ENCODE measurements at places on chromosomes 12 and 14. TPM values are rescaled to one million over a fixed set of nuclear protein-coding genes. Genes with fewer than 3 reads are reported as not detected.
A peak's percentile ranks its signal among the peaks of the same experiment; 100 is the strongest.

DNA sequence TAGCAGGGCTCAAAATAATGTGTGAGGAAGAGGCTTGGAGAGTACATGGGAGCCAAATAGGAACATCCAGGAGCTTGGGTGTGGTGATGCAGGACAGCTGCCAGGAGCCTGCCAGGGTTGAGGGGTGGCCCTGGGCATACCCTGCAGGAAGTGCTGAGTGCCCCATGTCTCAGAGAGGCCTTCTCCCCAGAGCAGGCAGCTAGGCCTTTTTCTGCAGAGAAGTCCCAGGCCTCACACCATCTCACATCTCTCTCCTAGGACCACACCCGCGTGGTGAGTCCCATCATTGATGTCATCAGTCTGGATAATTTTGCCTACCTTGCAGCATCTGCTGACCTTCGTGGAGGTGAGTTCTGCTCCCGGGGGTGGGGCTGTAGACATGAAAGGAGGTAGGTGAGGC lies 66.9 kb downstream of the ERH start:
- DNase-seq: no peak

- DNase-seq: no peak
Observed at GRCh38 chr14:49310298-49310697, 275.9 kb downstream of the RPS29 start.

DNA sequence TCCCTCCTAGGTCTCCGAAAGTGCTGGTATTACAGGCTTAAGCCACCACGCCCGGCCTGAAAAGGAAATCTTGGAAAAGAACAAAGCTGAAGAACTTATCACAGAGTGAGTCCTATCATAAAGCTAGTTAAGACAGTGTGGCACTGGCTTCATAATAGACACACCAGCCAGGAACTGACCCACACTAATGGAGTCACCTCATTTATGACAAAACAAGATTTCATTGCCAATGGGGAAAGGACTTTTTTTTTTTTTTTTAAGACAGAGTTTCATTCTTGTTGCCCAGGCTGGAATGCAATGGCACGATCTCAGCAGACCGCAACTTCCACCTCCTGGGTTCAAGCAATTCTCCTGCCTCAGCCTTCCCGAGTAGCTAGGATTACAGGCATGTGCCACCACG lies 15.7 kb downstream of the KDM2B start:
- DNase-seq: no peak

DNA sequence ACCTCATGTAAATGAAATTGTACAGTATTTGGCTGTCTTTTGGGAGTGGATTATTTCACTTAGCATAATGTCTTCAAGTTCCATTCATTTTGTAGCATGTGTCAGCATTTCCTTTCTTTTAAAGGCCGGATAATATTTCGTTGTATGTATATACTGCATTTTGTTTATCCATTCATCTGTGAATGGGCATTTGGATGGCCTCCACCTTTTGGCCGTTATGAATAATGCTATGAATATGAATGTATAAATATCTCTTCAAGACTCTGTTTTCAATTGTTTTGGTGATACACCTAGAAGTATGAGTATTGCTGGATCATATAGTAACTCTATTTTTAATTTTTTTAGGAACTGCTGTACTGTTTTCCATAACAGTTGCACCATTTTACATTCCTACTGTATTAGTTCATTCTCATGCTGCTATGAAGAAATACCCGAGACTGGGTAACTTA lies 164.9 kb downstream of the DYRK2 start:
- DNase-seq: no peak

- DNase-seq: no peak
Observed at GRCh38 chr12:118206107-118206412, 70.1 kb downstream of the PEBP1 start.

GRCh38 chr14:53174918-53175317 lies 21.8 kb upstream of the DDHD1 start:
- no peak for DNase-seq

DNA sequence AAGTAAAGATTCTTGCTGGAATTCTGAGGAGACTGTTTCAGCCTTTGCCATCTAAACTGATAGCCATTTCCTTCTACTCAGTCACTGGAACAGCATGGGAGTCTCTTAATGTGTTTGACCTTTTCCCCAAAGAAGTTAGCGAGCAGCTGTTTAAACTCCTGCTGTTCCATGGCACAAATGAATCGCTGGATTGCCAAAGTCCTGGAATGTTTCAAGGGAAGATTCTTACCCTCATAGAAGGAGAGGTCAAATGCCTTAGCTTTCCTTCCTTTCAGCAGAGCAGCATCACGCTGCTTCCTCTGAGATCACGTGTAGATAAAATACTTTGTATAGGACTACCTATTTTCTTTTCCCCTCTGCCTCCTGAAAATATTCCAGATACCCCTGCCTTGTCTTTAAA lies 10.5 kb upstream of the NR2C1 start:
- DNase-seq: no peak

- no peak for DNase-seq
Observed at GRCh38 chr12:33752854-33753253, 269.4 kb upstream of the ALG10 start.

DNA sequence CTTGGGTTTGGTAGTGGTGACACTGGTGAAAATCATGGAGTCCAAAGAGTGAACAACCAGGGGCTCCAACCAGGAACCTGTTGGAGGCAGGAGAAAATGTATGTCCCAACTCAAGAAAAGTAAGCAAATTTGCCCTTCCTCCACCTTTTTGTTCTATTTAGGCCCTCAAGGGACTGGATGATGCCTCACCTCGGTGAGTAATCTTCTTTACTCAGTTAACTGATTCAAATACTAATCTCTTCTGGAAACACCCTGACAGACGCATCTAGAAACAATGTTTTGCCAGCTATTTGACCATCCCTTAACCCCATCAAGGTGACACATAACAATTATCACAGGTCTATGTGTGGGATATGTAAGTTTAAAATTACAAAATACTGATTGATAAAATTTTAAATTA lies 272.4 kb upstream of the FOXG1 start:
- DNase-seq: no peak

- no peak for DNase-seq
Observed at GRCh38 chr14:91153360-91153759, 39.5 kb downstream of the DGLUCY start.

GRCh38 chr14:104937694-104938365 lies 13.2 kb downstream of the PLD4 start:
- DNase-seq: no peak

DNA sequence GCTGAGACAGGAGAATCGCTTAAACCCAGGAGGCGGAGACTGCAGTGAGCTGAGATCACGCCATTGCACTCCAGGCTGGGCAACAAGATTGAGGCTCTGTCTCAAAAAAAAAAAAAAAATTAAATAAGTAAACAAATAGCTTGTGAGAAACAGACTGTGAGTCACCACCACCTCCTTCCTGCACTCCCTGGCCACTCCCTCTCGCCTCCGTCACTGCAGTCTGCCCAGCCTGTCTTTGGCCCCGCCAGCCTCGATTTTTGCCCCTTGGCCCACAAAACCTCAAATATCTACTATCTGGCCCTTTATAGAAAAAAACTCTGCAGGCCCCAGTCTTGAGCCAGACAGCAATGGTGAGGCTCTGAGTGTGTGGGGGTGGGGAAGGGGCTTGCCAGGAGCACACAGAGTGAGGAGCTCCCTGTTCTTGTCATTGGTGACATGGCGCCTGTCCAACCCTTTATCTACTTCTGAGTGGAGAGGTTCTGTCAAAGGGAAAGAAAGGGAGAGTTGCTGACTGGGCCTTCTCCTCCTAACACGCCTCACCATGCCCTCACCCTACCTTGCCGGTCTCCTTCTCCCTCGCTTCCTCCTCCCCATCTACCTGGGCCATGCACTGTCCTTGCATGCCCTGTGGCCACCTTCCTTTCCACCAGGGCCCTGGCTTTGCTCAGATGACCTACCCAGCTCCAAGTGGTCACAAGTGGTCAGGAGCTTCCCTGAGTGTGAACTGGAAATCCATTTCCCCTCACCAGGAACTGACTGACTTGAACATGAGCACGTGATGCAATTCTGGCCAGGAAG lies 22.1 kb downstream of the LGMN start:
- peak; percentile 81 for DNase-seq

DNA sequence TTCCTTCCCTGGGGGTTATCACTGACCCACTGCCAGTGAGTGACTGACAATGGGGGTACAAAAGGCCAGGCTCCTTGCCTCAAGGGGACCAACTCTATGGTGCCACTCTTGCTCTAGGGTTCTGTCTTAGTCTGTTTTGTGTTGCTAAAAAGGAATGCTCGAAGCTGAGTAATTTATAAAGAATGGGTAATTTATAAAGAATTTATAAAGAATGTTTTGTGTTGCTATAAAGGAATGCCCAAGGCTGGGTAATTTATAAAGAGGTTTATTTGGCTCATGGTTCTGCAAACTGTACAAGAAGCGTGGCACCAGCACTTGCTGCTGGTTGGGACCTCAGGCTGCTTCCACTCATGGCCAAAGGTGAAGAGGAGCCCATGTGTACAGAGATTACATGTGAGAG lies 15.8 kb upstream of the RASSF8 start:
- DNase-seq: no peak

- DNase-seq: no peak
Observed at GRCh38 chr14:46381674-46382073, 269.9 kb downstream of the RPL10L start.

- no peak for DNase-seq
Observed at GRCh38 chr12:104360157-104360556, 56.6 kb downstream of the EID3 start.

DNA sequence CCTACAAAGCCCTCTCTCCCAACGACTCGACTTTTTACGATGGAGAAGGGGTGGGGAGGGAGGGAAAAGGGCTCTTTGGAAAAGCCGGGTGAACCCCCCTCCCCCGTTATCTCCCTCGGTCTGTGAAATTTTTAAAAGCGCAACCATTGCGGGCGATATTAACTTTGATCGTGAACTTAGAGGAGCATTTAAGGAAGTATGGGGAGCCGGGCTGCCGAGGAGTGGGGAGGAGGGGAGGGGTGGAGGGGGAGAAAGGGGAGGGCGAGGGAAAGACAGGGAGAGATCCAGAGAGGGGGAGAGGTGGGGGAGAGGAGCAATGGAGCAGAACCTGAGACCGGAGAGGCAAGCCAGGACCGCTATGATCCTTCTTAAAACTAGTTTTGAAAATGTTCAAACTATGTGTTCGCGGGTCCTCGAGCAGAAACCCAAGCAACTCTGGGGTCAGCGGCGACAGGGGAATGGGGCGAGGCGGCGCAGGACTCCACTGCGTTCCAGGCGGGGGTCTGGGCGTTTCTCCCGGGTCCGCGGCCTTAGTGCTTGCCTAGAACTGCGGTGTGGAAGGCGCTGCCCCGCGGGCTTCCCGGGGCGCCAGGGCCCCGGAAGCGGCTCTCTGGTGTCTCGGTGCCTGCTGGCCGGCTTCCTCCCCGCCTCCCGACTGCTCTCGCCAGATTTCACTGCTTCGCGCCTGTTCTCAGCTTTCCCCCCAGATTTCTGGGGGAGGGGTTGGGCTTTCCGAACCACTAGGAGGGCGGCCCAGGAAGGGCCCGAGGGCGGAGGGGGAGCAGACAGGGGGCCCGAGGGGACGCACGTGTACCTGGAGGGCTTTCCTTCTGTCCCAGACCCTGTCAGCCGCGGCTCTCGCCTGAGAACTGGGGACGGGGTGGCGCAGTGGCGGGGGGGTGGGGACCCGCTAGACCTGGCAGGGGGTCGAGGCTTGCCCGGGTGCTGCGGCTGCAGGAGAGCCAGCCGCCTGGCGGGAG lies at the start of gene HOTAIR:
TSS of gene HOTAIR (minus strand) at position 871 of the 980 bp plus-strand sequence.
- DNase-seq: no peak

GRCh38 chr12:124273630-124274029 lies 21.3 kb upstream of the RFLNA start:
- no peak for DNase-seq

DNA sequence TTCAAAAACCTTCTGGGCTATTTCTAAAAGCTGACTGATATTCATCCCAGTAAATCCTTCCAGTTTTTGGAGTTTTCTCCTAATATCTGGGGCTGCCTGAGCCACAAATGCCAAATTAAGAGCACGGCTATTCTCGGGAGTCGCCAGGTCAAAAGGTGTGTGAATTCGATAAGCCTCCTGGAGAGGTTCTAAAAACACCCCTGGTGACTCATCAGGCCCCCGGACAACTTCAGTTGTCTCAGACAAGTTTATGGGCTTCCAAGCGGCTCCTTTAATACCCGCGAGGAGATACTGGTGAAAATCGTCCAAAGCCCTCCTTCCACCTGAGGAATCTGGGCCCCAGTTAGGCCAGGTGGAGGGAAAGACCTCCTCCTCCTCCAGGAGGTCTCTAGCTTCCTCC lies 677.1 kb downstream of the TMEM121 start:
- no peak for DNase-seq

DNA sequence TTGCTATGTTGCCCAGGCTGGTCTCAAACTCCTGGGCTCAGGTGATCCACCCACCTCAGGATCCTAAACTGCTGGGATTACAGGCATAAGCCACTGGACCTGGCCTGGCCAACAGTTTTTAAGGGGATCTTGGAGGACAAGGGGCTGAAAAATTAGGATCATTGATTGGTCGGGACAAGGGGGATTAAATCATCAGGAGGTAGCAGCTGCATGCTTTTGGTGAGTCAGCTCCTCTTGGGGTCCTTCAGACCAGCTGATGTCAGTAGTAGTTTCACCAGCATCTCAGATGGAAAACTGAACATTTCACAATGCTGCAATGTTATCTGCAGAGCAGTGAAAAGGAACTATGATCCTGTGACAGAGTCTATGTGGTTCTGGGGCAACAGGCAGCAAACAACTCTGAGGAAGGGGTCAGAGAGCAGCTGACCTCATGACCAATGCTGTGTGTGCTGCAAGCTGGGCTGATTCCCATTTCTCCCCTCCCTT lies 6.3 kb downstream of the LRRC74A start:
- DNase-seq: no peak

- DNase-seq: no peak
Observed at GRCh38 chr14:86491743-86492142, 961.8 kb downstream of the FLRT2 start.

DNA sequence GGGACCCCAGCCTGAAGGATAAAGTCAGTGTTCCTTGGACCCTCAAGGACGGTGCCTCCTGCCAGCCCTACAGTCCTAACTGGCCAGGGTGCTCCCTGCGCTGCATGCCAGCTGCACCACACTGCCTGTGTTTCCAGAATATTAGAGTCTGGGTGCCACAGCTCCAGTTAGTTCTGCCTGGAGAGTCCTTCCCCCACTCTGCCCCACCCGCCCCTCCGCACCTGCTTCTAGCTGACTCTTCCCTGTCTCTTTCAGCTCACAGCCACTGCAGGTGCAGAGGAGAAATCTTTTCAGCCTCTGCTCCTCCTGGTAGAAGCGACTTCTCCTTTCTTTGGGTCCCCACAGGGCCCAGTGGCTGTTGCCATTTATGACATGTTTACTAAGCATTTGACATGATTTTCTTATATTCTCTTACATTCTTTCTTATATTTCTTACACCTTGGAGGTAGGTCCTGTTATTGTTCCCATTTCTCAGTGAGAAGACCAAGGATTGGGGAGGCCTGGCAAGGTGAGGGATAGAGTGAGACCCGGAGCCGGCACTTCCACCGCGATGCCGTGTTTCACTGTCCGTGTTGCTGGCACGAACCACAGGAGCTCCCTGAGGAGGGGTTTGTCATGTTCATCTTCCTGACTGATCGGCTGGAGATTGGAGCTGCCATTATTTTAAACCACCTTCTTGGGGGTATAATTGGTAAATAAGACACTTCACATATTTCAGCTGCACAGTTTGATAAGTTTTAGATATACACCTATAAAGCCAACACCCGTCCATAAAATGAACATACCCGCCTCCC lies 29.4 kb downstream of the SYNE3 start:
- no peak for DNase-seq

Gene KERA
- total RNA-seq: not detected

Gene RFX4
- total RNA-seq: not detected

Gene KIF26A
- 7.6 TPM for total RNA-seq

Gene KCNC2
- not detected for total RNA-seq

Gene GALNT8
- total RNA-seq: 3.5 TPM

Gene LRRC9
- total RNA-seq: 1.2 TPM

Gene DIABLO
- total RNA-seq: 31.6 TPM

Gene ANO2
- total RNA-seq: 23.4 TPM

Gene TPPP2
- 0.44 TPM for total RNA-seq

Gene ACOT6
- not detected for total RNA-seq
